Osteocyte (in vitro differentiated cells): ENCODE measurements at places on chromosomes 7 and 10. TPM values are rescaled to one million over a fixed set of nuclear protein-coding genes. Genes with fewer than 3 reads are reported as not detected.
A peak's percentile ranks its signal among the peaks of the same experiment; 100 is the strongest.

- DNase-seq: no peak
Measured at GRCh38 chr7:151375530-151376217, 34.1 kb downstream of the NUB1 start.

The LIMK1 gene
- 19.8 and 20.3 TPM in 2 replicates for total RNA-seq

DNA sequence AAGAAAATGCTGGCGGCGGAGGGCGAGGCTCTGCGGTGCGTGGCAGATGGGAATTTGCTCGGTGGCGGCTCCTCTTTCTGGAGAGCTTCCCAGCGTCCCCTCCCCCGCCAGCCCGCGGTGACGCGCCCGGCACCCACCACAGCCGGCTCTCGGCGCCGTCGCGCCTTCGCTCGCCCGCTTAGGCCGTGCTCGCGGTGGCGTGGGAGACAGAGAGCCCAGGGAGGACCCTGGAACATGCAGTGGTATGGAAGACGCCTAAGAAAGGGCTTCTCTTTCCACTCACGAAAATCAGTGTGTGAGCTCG lies 576 bp upstream of the CSGALNACT2 start:
- peak; percentile 83 for DNase-seq

DNA sequence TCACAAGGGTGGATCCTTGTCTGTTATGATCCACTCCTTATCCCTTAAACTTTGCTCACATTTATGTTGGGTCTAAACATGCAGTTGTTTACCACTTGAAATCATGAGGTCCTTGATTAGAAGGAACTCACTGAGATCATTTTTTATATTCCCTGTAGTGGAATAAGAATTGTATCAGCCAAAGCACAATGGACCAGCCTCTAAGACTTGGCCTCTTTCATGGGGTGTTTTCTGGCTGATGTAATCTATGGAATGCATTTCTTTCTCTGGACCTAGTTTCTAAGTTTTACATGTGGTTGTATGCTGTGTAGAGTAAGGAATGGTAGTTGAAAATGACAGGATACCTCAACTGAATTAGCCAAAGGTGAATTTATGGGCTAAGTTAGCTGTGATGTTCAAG lies 376.6 kb downstream of the SORCS3 start:
- DNase-seq: no peak

DNA sequence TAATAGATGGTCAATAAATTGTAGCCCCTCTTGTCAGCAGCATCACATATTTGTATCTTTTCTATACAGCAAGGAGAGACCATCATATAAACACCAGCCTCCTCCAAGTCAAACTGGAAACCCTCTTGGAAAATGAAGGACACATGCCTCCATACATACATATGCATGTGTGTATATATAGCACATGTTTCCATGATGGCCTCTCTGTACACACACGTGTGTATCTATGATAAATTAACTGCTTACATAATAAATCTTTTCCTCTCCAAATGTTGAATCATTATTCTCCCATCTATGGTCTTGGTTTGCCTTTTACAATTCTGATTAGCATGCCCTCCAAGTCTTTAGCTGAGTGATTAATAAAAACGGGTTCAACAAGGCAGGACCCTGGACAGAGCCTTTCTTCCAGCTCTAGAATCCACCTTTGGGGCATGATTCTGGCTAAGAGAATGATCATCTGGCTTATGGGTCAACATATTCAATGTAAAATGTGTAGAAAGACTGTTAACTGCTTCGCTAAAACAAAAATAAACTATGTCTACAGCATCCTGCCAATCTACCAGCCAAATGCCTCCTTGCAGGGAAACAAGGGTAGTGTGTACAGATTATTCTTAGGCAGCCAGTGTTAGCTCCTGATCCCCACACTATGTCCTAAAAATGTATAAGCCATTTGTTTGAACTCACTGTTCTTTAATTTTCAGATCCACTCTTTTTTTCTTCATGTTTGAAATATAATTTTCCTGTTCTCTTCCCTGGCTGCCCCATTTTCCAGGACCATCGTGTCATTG lies 70.0 kb downstream of the CRTAC1 start:
- no peak for DNase-seq

- no peak for DNase-seq
Measured at GRCh38 chr10:125797424-125797823, 21.8 kb upstream of the MMP21 start.

The ADAMTS14 gene
- 3.8 and 4.1 TPM in 2 replicates for total RNA-seq

DNA sequence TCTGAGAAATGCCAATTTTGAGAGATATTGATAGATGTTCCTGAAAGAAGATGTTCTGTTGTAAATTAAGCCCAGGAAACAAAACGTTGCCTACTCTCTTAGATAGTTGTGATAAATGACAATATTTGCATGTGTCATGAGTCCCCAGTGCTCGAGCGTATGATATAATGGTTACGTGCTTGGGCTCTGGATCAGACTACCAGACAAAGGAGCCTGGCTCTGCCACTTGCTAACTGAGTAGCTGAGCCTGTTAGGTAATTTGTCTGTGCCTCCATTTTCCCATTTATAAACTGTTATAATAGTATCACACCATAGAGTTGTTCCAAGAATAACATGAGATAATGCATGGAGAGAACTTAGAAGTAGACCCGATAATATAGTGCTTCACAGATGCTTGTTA lies 1.8 kb downstream of the A1CF start:
- DNase-seq: no peak

- no peak for DNase-seq
Measured at GRCh38 chr7:106309362-106309761, 24.6 kb upstream of the NAMPT start.

The OGA gene
- total RNA-seq: 113 and 127 TPM in 2 replicates

GRCh38 chr10:129968853-129969183 lies 4.7 kb upstream of the EBF3 start:
- DNase-seq: no peak

The PHYHIPL gene
- not detected in 2 replicates for total RNA-seq

DNA sequence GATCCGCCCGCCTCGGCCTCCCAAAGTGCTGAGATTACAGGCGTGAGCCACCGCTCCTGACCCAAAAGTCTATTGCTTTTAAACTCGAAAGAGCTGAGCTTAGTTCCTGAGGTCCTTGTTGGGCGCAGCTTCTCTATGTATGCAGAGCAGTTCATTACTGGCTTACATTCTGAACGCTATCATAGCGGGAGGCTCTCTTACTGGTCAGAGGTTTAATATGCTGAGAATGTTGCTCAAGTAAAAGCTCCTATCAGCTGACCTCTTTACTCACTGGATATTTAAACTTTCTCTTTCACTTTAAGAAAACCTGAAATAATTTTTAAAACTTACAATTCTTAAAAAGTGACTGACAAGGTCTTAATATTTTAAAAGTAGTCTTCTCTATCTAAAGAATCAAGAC lies 160.8 kb upstream of the WNT16 start:
- DNase-seq: no peak

DNA sequence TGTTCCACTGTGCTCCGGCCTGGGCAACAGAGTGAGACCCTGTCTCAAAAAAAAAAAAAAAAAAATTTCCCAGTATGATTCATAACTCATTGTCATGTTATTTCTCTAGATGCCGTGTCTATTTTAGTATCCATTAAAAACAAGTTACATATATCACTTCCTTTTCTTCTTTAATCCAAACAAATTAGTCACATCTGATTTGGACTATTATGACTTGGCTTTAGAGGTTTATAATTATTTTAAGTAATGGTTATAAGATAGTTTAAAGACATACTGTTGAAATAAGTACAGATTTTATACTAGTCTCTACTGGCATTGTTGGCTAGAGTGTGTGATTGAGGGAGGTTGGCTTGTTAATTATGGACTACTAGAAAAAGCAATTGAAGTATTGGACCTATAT lies 53.3 kb downstream of the ZMYND11 start:
- DNase-seq: no peak

The ABI1 gene
- 62.2 and 64.1 TPM in 2 replicates for total RNA-seq

The TUBB8 gene
- not detected in 2 replicates for total RNA-seq

GRCh38 chr7:139597028-139597427 lies 73.5 kb downstream of the CLEC2L start:
- DNase-seq: peak; percentile 77
